ENCODE measurements at places on chromosomes 2 and 18.

DNA sequence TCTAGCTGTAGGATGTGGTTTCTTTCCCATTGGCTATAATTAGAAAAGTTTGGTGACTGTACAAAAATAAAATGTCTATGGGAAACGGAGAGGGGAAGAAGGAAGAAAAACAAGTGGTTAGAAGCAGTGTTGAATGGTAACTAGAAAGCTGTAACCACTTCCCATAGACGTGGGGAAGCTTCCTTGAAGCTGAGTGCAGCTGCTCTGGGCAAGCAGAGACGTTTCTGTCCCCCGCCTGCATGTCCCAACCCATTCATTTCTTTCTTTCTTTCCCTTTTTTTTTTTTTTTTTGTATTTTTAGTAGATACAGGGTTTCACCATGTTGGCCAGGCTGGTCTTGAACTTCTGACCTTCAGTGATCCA lies 367.8 kb upstream of the HS6ST1 start:
- DNase-seq, result no peak

- no peak for DNase-seq
Observed at GRCh38 chr18:38563396-38563980, 997.9 kb upstream of the CELF4 start.

DNA sequence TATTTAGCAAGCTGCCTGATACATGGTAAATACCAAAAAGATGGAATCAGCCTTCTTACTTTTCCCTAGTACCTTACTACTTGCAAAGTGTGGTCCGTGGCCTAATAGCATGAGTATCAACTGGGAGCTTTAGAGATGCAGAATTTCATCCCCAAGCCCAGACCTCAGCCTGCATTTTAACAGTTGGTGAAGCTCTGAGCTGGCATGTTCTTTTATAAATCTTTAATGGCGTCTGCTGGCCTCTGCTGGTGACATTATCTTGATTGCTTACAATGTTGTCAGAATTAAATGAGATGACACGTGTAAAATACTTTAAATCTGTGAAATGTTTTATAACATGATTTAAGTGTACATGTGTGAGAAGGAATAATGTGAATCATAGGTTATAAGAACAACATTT lies 115.1 kb upstream of the NOSTRIN start:
- no peak for DNase-seq

DNA sequence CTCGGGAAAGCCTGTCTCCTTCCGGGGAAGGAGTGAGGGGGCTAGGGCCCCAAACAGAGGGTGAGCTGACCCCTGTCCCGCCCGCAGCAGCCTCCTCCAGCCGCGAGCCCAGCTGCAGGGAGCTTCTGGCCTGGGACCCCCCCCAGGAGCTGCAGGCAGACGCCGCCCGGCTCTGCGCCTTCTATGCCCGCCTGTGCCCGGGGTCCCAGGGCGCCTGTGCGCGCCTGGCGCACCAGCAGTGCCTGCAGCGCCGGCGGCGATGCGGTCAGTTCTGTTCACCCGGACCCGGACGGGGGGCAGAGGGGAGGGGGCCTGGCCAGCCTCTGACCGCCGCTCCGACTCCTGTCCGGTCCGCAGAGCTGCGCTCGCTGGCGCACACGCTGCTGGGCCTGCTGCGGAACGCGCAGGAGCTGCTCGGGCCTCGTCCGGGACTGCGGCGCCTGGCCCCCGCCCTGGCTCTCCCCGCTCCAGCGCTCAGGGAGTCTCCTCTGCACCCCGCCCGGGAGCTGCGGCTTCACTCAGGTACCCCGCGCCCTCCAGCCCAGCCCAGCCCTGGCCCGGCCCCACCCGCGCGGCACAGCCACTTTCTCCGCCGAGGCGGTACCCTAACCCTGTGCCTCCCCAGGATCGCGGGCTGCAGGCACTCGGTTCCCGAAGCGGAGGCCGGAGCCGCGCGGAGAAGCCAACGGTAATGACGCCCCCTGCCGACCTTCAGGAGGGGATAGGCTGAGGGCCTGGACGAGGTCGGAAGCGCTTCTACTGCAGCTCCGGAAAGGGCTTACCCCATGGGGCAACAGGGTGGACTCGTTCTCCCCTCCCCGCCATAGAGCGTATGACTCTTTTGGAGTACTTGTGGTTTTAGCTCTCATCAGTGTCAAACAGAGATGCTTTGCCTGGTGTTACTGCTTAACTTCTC lies 2.0 kb upstream of the CHRND start:
- no peak for DNase-seq

- DNase-seq, result no peak
Observed at GRCh38 chr18:77316008-77316407, 66.4 kb downstream of the GALR1 start.

- DNase-seq, result no peak
Observed at GRCh38 chr2:57372237-57372984, 674.2 kb upstream of the VRK2 start.

DNA sequence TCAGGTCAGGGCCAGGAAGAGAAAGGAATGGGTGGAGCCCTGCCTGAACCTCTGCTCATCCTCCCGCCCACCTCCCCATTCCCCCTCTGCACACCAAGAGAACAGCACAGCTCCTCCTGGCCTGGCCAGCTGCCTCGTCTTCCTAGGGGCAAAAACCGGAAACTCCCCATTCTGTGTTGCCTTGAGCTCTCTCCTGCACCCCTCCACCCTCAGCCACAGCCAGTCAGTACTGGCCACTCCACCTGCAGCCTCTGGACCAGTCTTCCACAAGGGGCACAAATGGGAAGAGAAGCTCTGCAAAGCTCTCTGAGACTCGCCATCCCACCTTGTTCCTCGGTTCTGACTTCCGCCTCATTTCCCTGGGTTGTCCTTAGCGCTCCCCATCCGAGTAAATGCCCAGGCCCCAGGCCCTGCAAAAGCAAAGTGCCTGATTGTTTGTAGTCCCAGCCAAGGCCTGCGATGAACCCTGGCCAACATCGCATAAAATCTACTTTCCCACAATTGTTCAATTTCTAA lies 39.3 kb upstream of the SLC35G4 start:
- DNase-seq, result no peak

- no peak for DNase-seq
Observed at GRCh38 chr18:79413025-79413424, 17.3 kb downstream of the NFATC1 start.

GRCh38 chr2:205267323-205267722 lies 415.0 kb upstream of the NRP2 start:
- DNase-seq, result no peak

DNA sequence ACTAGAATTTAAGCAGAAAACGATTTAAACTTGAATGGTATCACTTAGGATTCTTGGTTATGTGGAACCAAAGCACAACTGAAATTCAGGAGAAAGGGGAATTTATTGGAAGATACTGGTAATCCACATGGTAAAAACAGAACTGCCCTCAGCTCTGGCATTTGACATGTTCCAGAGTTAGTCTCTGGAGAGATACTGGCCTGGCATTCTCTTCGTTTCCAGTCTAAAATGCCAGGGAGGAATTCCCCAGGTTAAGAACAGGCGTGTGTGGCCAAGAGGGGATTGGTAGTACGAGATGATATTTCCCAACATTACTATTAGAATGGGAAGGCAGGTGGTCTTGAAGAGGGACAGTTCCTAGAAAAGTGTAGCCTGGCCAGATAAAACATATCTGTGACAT lies 68.5 kb upstream of the TXNDC2 start:
- DNase-seq, result no peak

DNA sequence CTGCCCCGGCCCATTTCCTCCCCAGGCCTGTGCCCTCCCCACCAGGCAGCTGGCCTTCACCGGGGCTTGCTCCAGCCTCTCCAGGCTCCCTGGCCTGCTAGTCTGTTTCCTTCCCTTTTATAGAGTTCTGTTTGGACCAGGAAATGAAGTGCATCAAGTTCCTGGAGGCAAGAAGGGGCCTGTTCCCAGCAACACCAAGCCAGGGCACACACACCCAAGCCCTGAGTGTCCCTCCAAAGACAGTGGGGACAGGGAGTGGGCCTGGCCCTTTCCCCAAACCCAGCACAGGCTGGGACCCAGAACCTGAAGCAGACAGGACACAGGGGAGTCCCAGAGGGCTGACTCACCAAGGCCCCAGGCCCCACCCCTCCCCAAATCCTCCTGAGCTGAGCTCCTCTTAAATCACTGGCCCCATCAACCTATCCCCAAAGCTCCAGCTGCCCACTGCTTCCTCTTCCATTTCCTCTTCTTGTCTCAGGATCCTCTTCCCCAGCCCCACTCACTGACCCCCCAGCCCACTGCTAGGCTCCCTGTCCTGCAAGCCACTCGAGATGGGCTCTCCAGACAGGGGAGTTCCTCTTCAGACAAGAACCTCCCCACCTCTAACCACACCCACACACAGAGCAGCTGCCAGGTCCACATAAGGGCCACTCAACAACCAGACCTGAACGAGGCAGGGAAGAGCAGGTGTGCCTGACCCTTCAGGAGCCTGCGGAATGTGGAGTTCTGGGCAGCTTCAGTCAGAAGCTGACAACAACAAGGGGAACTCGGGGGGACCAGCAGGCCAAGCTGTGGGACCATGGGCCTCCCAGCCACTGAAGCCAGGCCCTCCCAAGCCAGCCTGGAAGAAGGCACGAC lies 74.2 kb downstream of the TNS1 start:
- no peak for DNase-seq

- no peak for DNase-seq
Observed at GRCh38 chr2:26838121-26838906, 9.6 kb upstream of the DPYSL5 start.

DNA sequence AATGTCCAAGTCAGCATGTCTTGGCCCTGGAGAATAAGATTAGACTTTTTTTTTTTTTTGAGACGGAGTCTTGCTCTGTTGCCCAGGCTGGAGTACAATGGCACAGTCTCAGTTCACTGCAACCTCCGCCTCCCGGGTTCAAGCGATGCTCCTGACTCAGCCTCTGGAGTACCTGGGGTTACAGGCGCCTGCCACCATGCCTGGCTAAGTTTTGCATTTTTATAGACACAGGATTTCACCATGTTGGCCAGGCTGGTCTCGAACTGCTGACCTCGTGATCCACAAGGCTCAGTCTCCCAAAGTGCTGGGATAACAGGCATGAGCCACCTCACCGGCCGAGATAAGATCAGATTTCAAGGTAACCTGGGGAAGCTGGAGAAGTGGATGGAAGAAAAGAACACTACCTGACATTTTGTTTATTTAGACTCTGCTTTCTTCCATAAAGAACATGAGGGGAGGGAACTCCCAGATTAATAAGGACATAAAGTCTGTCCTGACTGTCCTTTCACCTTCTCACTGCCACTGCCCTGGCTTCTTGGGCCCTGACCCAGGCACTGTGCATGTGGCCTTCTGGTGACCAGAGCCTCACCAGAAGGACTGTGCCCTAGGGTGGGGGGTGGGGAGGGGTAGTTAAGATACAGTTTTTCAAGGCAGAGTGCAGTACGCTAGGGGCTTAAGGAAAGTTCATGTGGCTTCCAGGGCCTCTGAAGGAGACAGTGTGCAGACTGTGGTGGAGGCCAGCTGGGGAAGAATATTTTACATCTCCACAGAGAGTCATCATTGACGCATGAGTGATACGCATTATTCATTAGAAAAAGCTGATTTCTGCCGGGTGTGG lies 4.8 kb upstream of the IMPA2 start:
- DNase-seq, result no peak

DNA sequence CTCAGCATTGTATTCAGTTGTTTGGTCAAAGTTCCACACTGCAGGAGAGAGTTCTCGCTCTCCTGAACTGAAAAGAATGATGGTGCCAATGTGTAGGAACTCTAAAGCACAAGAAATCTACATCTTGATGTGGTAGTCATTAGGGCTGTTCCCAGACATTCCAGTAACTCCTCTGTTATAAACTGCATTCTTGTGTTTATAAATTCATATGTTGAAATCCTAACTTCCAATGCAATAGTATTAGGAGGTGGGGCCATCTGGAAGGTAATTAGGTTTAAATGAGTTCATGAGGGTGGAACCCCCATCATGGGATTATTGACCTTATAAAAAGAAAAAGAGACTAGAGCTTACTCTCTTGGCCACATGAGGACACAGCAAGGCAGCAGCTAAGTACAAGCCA lies 239.6 kb downstream of the CDH20 start:
- no peak for DNase-seq

GRCh38 chr2:105804266-105804665 lies 59.6 kb downstream of the NCK2 start:
- DNase-seq, result no peak

DNA sequence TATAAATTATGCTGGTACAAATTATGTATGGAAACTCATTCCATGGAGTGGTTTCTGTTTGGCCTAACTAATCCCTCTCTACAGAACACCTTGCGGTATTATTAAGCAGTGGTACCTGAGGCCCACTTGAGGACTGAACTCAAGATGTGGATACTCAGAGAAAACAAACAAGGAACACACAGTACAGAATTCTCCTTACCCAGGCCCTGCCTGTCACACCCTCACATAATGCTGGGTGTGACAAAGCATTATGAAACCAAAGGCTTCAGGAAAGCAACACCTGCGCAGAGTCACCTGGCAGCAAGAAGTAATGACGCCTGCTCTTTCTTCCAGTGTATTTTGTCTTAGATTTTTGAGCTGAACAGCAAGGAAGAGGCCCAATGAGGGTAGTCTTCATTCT lies 264.7 kb downstream of the PAX3 start:
- no peak for DNase-seq

GRCh38 chr2:24984912-24985311 lies 13.2 kb upstream of the DNAJC27 start:
- DNase-seq, result no peak

GRCh38 chr2:1502891-1503304 lies 89.6 kb downstream of the TPO start:
- DNase-seq, result no peak

DNA sequence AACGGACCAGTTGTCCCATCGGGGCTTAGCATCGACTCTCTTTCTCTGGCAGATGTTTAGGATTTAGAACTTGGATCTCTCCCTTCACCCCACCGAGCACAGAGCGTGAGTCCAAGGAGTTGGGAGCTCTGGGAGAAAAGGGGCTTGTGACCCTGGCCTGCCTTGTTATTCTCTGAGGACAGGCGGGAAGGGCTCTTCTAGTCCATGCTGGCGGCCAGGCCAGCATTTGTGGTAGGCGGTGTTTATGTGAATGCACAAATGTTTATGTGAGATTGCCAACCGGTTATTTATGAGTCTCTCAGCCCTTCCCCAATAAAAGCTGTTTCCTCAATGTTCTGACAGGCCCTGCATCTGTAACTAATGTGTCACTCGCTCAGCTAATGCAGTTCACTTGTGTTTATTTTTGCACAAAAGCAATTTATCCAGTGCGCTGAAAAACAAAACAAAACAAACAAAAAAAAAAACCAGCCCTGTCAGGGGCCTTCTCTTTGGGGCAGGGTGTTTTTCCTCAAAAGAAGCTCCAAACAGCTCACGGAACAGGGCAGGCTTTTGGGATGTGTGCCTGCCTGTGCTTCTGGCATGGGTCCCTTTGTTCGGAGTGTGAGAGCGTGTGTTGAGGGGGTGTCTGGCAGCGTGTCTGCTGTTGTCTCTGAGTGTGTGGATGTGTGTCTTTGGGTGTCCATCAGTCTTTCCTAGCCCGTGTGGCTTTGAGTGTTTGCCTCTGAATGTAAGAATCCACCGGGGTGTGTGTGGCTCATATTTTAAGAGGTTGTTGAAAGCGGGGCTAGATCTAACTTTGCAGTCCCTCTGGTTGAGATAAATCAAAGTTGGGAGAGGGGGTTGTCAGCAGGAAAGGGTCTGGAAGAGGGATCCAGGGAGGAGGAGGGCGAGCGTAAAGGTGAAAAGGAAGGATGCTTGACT lies 52.8 kb upstream of the HAAO start:
- DNase-seq, result no peak

All from activated CD8-positive, alpha-beta memory T cell treated with anti-CD3 and anti-CD28 coated beads for 4 hours (primary cell).